ENCODE measurements at places on chromosomes 5 and 9.

DNA sequence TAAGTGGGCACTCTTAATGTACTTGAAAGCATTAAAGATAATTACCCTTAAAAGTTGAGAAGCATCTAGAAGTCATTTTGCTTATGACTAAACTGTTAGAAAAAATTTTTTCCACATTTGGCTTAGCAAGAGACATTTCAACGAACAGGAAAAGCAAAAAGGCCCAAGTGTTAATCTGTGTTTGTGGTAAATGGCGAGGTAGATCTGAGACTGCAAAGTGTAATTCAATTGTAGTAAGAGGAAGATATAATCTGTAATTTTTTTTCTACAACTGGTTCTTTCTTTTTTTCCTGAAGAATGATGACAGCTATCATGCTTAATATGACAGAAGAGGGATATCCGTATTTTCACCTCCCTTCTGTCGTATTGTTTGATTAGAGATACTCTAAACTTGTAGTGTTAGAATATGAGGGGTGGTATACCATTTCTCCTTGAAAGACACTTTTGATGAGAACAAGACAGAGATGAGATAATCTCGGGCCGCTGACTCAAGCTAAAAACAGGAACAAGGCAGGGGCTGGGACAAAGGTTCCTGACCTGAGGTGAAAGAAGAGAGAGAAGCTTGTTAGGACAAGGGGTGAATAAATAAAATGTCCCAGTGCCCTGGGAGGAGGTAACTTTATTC is 459.3 kb upstream of the ZNF608 start:
- DNase-seq, result no peak

DNA sequence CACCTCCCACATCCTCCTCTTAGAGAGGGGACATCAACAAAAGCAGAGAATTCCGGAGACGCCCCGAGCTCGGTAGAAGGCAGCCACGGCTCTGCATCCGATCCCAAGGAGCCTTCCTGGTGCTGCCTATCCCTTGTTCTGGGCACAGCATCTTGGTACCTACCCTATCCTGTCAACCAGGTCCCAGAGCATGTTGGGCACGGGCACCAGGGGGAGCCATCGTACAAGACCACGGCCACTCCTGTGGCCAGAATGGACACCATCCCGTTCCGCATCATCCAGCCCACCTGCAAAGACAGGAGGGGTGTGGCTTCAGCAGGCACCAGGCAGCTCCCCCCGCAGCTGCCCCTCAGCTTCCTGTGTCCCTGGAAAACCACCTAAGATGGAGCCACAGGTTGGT is 62.7 kb upstream of the ZNF354A start:
- peak; percentile 33 for DNase-seq

GRCh38 chr9:6759185-6759977 is 1.6 kb downstream of the KDM4C start:
- peak; percentile 87 for DNase-seq

DNA sequence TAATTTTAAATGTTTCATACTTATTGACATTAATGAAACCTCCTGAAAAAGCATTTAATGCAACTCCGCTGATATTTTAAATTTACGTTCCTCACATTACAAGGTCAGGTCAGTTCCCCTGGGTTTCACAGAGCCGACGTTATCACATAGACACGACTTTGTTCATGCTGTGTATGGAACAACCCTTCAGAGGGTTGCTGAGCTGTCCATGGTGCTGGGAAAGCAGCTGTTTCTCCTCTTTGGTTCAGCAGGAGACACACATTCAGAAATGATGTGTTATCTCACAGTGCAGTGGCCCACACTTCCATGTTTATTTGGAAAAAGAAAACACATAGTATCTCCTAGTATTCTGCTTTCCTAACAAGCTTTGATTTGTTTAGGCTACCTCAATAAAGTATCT is 53.5 kb downstream of the PPP2R2B start:
- DNase-seq, result peak; percentile 39

DNA sequence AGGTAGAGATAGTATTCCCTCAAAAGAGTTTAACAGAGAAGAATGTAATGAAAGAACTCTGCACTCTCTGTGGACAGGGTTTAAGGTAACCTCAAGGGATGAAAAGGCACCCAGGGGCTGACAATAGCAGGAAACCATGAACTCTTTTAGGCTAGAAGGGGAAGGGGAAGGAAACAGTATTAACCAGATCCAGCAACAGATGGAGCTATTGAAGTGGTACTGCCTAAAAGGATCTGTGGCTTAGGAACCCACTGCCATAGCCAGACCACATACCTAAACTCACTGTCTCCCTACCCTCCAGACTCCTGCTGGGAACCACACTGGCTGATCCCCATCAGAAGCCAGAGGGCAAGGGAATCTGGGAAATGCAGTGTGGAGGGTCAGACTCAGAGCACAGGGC is 35.5 kb downstream of the PLGRKT start:
- DNase-seq, result no peak

- peak; percentile 35 for DNase-seq
Measured at GRCh38 chr5:172380987-172381643, 73.2 kb downstream of the SH3PXD2B start.

DNA sequence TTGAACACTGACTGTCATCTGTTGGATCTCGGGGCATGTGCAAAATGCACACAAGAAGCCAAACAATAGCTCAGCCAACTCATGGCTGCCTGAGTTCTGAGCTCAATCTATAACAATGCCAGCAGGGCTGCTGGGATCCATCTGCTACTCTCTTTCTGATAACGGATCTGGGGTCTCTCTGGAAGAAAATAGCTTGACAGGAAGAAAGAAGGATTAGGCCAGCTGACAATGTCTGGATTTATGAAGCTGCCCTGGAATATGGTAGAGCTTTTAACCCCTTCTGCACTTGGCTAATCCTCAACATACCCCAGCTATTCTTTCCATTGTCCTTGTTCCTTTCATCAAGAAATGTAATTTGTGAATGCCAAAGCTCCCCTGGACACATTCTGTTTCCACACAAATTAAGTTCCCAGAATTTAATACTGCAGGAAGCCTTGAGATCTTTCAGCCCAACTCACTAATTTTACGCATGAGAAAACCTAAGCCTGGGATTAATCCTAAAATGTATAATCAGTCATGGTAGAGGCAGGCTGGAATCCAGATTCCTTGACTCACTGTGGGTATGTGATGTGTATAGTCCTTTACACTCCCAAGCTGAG is 62.7 kb upstream of the PCA3 start:
- DNase-seq, result peak; percentile 59

GRCh38 chr5:141040771-141041426 is 10.3 kb upstream of the PCDHB1 start:
- peak; percentile 93 for DNase-seq

DNA sequence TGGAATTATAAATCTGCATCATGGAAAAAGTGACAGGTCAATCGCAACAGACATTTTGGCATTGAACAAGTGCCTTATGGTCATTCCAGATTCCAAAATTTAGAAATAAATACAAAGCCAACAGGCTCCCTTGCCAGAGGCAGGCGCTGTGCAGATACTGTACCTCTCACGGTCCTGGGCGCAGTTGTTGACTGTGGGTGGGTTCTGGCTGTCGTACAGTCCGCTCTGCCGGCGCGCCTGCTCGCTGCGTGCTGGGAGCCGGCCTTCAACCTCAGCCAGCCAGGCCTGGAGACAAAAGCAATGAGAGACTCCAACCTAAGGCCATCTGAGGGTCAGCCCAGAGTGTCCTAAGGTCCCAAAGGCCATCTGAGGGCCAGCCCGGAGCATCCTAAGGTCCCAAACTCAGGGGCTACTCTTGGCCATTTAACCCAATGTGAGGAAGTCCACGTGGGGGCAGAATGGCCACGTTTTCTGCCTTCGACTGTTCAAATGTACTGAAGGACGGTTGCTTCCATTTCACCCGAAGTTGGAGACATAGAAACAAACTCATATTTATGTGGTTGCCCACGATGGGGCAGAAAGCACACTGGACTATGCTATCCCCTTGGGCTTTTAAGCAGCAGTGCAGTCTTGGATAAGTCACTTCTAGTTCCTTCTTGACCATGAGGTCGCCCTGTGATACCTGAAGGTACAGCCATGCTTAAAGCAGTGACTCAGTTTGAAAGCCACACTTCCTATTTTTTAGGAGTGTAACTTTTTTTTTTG is 65.2 kb downstream of the USP20 start:
- no peak for DNase-seq

GRCh38 chr5:132557478-132558172 is 848 bp downstream of the RAD50 start:
- peak; percentile 76 for DNase-seq

GRCh38 chr5:7793895-7794294 is 57.0 kb downstream of the CFAP90 start:
- no peak for DNase-seq

GRCh38 chr9:114366334-114367128 is 21.3 kb downstream of the AKNA start:
- DNase-seq, result peak; percentile 93

- DNase-seq, result peak; percentile 34
Measured at GRCh38 chr5:169354921-169355320, 54.0 kb upstream of the SLIT3 start.

- DNase-seq, result no peak
Measured at GRCh38 chr9:114850871-114851270, 45.0 kb upstream of the TNFSF15 start.

- DNase-seq, result no peak
Measured at GRCh38 chr5:65880496-65881072, 45.8 kb upstream of the ERBIN start.

DNA sequence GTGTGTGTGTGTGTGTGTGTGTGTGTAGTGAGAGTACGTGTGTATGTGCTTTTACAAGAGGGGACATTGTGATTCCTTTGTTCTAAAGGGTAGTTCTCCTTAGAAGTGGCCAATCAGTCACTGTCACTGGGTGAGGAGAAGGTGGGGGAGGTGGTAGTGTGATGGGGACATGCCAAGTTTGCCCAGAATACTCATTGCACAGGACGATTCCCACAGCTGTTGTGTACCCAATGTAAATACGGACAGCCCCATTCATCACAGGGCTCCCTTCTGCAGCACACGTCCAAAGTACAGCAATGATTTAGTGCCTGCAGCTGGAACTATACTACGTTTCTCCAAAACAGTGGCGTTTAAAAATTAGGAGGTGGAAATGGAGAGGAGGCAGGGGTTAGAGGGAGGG is 287.8 kb downstream of the TLR4 start:
- no peak for DNase-seq

GRCh38 chr5:74641735-74642542 is 1.4 kb upstream of the ENC1 start:
- peak; percentile 85 for DNase-seq

DNA sequence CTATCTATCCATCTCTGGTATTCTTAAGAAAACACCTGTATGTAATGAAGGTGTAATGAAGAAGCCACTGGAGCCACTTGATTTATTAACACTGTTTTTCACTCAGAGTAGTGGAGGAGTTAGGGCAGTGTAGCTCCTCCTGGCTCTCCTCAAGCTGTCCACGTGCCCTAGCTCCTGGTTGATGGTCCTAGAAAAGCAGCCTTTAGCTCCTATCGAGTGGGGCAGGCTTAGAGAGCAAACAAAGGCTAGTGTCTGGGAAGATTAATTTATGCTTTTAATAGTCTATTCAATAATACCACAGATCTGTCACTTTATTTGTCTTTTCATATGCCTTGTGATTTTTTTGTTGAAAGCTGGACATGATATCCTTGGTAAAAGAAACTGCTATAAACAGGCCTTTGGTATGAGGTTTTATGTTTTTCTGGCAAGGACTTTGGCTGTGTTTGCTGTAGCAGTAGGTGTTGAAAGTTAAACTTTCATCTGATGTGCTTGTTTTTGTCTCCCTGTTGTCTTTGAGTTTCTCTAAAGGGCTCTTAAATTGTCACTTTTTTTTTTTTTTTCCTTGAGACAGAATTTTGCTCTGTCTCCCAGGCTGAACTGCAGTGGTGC is 141.1 kb downstream of the GCNT1 start:
- no peak for DNase-seq

GRCh38 chr5:17951392-17952169 is 317.3 kb downstream of the TAF11L14 start:
- peak; percentile 1 for DNase-seq

- DNase-seq, result peak; percentile 60
Measured at GRCh38 chr5:157718519-157718918, 12.7 kb upstream of the THG1L start.

DNA sequence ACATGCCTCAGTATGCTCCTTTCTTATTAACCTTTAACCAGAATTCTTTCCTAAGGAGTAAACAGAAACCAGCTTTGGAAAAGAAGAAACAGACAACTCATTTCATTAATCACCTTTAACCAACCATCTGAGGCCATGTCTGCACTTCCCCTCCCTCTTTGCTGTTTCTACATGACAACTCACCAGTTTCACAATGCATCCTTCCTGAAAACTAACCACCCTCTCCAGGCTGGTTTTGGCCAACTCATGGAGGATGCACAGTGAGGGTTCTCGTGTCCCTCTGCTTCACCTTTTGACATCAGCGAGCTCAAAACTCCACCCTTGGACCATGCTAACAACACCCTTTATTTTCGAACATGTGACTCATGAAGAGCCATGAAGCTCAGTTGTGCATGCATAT is 244.1 kb downstream of the ELAVL2 start:
- DNase-seq, result peak; percentile 99

DNA sequence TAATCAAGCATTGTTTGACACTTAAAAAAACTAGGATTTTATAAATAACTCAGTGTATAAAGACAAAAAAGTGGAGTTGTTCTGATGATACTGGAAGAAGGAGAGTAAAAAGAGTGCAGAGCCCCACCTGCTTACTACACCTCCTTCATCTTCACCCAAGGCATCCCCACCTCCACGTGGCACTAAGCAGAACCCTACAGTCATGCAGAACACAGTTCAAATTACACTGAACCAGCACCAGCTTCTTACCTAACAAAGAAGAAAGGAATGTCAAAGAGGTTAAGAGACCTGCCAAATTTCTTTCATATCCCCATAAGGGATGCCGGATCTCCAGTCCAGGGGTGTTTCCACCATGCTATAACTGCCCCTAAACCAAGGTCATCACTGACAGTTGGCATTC is 55.5 kb downstream of the PDE4D start:
- DNase-seq, result no peak

DNA sequence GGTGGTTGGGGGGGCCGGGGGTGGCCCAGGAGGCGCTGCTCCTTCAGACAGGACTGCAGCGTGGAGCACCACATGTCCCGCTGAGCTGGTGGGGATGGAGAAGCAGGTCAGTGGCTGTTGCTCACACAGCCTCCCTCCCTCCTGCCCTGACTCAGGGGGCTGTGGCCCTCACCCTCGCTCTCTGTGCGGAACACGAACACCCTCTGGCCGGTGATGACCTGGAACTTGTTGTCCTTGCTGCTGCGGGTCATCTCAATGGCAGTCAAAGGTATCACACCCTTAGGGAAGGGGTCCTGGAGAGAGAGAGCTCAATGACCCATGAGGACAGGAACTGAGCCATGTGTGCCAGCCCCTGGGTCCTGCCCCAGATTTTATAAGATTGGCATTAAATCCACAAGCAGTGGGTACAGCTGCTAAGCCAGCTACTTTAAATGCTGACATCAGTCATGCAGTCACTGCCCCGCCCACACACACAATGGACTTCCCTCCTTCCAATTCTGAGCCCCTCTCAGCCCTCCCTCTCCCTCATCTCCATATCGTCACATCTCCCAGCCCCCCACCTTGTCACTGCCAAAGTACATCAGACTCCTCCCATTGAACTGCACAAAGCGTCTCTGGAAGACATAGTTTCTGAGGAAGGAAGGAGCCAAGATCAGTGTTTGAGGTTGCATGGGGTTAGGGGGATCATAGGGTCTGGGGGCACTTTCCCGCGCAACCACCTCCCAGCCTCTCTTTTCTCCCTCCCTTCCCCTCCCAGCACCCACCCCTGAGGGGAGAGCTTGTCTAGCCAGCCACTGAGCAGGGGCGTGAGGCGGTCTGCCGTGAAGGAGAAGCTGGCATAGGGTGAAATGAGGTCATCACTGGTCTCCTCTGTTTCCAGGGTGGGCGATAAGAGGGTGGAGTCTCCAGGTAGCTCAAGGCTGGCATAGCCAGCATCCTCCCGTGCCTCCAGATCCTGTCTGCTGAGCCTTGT is 8.9 kb downstream of the ARAP3 start:
- DNase-seq, result no peak

- no peak for DNase-seq
Measured at GRCh38 chr9:3477236-3477834, 48.5 kb downstream of the RFX3 start.
